ENCODE measurements at places on chromosomes 6 and 20. TPM values are rescaled to one million over a fixed set of nuclear protein-coding genes. Genes with fewer than 3 reads are reported as not detected.

The FAM162B gene
- total RNA-seq = not detected

The TBX18 gene
- not detected for total RNA-seq

The UBE2J1 gene
- 27.9 TPM for total RNA-seq

The CCN6 gene
- total RNA-seq = not detected

The NRN1 gene
- total RNA-seq = 54.8 TPM

The GABRR1 gene
- not detected for total RNA-seq

The HDGFL1 gene
- not detected for total RNA-seq

The PLG gene
- total RNA-seq = not detected

The CST2 gene
- total RNA-seq = not detected

The AVP gene
- not detected for total RNA-seq

The RBM24 gene
- not detected for total RNA-seq

The PI16 gene
- 0.86 TPM for total RNA-seq

The C20orf204 gene
- 9.7 TPM for total RNA-seq

The FOXF2 gene
- total RNA-seq = not detected

The VSX1 gene
- total RNA-seq = not detected

The OPRL1 gene
- 2.6 TPM for total RNA-seq

The CGAS gene
- total RNA-seq = 26.6 TPM

The EYS gene
- not detected for total RNA-seq

The ENPP4 gene
- total RNA-seq = 9.3 TPM
